Activated CD4-positive, alpha-beta T cell treated with anti-CD3 and anti-CD28 coated beads for 1 hour (primary cell): ENCODE measurements at places on chromosomes 4 and X.

GRCh38 chr4:145956288-145956890 is 17.8 kb upstream of the ZNF827 start:
- no peak for DNase-seq

- no peak for DNase-seq
These were observed 363.3 kb downstream of the NAF1 start for GRCh38 chr4:162803378-162803777.

DNA sequence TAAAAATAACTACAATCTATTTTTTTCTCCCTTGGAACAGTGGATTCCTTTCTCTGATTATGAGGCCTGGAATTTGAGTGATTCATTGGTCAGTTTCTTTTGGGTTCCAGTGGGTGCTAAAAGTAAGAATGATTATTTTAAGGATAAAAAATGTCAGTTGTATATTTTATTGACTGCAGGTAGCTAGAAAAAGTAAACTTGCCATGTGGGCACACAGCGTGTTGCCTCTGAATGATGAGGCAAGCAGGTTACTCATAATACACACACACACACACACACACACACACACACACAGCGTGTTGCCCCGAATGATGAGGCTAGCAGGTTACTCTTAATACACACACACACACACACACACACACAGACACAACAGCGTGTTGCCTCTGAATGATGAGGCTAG is 13.8 kb downstream of the GALNT7 start:
- DNase-seq, result no peak

DNA sequence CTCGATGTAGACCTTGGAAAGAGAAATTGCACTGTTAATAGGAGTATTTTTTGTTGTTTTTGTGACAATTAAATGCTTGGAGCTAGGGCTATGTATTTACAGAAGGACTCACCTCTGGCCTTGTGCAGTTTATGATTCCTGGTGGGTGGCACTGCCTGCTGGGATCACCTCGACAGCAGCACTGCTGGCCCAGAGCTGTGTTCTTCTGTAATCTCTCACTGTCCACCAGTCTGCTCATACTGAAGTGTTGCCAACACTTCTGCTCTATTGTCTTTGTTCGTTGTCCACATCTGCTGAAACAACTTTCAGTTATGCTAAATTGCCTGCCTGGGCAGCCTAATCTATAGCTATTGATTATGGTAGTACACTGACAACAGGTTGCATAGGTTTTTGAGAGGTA is 194.4 kb upstream of the ANK2 start:
- no peak for DNase-seq

GRCh38 chr4:185101354-185101890 is 41.6 kb upstream of the SLC25A4 start:
- no peak for DNase-seq

DNA sequence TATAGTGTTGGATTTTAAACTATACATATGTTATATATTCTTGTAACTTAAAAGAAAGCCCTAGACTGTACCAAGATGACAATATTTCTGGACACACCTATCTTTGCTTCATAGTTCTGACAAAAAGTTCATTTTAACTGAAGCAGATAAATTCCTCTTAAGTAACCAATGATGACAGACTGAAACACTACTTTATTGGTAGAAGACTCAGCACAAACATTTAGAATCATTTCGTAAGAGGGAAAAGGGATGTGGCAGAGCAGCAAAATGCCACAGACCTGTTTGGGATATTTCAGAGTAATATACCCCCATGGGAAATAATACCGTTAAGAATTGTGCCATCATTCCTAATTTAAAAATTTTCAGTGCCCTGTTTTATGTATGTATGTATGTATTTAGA is 56.2 kb downstream of the APOO start:
- DNase-seq, result no peak

GRCh38 chrX:106987488-106987887 is 12.5 kb downstream of the MORC4 start:
- DNase-seq, result no peak

GRCh38 chr4:86909546-86910295 is 17.5 kb upstream of the C4orf36 start:
- no peak for DNase-seq

GRCh38 chrX:50643525-50644137 is 170.4 kb downstream of the SHROOM4 start:
- no peak for DNase-seq

GRCh38 chr4:40482985-40483647 is 146.5 kb downstream of the RBM47 start:
- no peak for DNase-seq

GRCh38 chr4:68736813-68737212 is 66.4 kb upstream of the UGT2B15 start:
- DNase-seq, result no peak
